ENCODE measurements at places on chromosomes 6 and 20.

DNA sequence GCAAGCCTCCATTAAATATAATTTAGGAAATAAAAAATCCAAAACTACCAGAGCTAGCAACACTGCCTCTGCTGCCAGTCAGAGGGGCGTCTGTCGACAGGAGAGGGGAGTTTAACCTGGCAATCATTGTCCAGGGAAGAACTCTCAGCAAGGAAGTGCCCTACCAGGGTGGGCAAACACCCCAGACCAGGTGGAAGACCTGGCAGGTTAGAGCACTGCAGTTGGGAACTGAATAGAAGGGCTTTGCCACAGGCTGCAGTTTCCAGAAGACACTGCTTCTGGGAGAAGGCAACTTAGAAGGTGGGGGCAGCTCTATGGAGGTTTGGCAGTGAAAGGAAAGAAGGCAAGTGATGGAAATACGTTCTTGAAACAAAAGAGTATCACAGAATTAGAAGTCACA lies 11.5 kb downstream of the NAPB start:
- DNase-seq: no peak

DNA sequence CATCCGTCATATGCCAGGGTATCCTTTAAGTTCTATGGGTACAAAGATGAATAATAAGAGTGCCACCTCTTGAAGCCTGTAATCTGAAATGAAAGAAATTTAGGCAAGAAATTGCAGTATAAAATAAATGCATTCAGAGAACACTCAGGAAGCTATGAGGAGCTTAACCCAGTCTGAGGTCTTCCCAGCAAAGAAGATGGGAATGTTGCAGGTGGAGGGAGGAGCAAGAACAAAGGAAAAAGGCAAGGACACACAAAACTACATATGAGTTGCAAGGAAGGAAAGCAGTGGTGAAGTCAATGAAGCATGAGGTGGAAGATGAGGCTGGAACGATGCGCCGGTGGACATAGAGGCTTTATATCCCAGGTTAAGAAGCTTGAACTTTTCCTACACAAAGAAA lies 67.0 kb upstream of the DST start:
- peak; percentile 56 for DNase-seq

- peak; percentile 28 for DNase-seq
Measured at GRCh38 chr20:51513545-51513944, 29.0 kb downstream of the NFATC2 start.

- DNase-seq: peak; percentile 25
Measured at GRCh38 chr6:137043710-137044365, 927 bp downstream of the IL20RA start.

- DNase-seq: no peak
Measured at GRCh38 chr20:5602346-5602745, 147.9 kb upstream of the SHLD1 start.

DNA sequence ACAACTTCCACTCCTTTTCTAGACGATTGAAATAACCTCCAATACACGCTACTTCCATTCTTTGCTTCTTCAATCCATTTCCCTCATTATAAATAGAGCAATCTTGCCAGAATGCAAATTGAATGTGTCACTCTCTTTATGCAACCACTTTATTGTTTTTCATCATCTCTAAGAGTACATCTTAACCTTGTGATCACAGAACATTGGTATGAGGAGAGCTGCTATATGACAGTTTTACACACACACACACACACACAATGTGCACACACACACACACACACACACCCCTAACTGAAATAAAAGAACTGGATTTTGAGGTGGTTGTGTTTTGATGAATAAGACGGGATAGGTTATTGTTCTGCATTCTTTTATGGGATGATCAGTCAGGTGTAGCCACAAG lies 187.0 kb downstream of the HDGFL1 start:
- no peak for DNase-seq

GRCh38 chr6:35258858-35259193 lies 709 bp upstream of the ZNF76 start:
- DNase-seq: no peak

DNA sequence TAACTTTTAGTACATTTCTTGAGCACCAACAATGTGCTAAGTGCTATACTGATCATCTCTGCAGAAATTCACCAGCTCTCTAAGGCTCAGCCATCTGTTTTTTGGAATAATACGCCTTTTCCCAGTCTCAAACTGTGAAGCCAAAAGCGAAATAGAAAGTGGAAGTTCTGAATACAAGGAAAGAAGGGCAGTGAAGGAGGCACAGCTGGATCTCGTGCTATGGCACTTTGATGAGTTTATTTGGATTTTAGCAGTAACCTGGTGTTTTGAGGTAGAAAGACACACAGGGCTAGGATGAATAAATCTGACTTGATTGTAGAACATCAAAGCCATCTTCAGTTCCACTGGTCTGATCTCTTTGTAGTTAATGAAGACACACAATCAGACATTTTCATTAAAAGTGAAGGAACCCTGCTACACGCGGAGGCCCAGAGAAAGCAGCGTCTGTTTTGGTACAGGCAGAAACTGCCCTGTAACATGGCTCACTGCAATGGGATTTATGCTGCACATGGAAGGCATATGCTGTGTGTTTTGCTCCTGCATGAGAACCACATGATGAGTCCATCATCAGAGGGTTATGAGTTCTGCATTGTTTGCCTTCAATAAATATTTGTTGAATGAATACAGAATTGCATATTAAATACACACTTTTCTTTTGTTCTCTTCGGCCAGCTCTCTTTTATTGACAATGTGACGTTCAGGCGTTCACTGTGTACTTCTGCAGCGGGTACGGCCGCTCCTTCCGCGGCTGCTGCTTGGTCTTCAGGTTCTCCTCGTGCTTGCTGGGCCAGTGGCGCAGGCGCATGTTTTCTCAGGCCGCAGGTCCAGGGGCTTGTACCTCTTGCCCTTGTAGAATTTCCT lies 100.9 kb downstream of the PREP start:
- DNase-seq: no peak

GRCh38 chr6:158249340-158249836 lies 62.9 kb upstream of the TULP4 start:
- no peak for DNase-seq

DNA sequence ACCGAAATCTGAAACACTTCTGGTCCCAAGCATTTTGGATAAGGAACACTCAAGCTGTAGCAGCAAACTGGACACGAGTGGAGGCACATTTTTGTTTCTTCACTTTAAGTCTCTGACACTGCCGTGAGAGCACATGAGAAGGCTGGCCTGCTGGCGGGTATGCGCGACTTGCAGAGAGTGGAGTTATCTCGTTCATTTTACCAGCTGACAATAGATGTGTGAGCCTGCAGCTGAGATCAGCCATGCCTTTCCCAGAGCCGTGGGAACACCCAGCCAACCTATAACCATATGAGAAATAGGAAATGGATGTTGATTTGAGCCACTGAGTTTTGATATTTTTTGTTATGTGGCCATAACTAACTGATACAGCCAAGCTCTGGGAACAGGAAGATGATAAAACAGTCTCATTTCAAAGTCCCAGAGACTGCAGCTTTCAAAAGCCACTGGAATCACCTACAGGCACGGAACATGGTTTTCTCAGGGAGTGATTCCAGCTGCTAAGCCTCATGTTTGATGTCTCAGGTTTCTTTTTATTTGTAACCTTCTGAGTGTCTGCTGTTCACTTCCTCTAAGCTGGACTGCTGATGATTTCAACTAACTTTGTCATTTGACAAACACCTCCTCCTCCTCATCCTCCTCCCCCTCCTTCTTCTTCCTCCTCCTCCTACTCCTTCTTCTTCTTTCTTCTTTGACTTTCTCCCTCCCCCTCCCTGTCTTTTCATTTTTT lies 28.6 kb upstream of the LAMP5 start:
- DNase-seq: peak; percentile 39

DNA sequence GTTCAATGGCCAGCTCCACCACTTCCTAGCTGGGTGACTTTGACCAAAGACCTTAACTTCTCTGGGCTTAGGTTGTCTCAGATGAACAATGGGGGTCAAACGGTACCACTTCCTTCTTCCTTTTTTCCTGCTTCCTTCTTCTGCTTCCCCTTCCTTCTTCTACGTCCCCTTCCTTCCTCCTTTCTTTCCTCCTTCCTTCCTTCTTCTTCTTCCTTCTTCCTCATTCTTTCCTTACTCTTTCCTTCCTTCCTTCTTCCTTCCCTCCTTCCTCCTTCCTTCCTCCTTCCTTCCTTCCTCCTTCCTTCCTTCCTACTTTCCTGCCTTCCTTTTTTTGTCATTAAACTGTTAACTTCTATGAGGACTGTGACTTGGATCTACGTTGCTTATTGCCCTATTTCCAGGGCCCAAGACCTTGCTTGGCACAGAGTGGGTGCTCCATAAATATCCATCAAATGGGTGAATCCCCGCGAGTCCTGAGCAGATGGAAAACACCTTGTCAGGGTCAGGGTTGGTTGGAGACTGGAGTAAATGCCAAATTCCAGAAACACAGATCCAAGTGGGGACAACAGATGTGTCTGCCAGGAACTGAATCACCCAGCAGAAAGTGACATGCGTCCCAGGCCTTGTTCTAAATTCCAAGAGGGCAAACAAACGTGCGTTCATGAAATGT lies 243.3 kb downstream of the PREX1 start:
- DNase-seq: no peak

DNA sequence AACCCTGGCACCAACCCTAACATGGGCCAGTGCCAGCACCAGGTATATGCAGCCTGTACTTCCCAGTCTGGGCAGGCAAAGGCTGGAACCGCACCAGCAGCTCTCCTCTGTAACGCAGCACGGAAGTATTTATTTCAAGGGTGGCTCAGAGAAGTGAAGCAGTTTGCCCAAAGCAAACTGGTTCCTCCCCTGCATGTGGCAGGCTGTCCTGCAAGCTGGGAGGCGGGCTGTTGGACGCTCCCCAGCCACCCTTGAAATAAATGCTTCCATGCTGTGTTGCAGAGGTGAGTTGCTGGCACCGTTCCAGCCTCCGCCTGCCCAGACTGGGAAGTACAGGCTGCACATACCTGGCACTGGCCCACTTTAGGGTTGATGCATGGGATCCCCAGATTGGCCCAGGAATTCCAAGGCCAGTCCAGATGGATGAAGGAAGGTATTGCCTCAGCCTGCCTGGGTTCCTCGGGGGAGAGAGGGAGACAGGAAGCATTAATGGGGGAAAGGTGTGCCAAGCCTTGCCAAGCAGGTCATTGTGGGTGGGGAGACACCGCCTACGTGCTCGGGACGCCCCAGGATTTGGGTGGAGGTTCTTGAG lies 49.8 kb downstream of the PPARD start:
- DNase-seq: no peak

DNA sequence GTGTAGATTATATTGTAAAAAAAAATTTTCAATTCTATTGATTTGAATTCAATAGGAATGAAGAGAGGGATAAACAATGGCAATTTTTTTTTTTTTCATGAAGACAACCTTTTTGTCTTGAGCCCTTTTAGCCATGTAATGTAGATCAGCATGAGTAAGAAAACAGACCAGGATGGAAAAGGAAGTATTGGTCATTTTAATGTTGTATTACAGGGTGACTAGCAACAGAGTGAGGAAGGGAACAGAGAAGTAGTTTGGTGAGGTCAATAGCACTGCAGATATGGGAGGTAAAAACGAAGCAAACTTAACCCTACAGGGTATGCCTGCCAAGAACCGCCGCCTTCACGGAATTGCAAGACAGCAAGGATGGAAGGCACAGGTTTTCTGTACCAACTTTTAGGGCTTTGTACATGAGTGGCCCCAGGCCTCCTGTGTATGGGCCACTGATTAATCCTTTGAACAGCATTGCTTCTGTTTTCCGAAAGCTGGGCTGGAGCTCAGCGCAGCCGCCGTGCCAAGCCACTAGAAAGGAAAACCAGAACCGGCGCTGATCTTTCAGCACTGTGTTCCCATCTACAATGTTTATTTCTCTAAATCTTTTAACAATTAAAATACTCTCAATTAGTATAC lies 383.7 kb downstream of the CENPW start:
- no peak for DNase-seq

DNA sequence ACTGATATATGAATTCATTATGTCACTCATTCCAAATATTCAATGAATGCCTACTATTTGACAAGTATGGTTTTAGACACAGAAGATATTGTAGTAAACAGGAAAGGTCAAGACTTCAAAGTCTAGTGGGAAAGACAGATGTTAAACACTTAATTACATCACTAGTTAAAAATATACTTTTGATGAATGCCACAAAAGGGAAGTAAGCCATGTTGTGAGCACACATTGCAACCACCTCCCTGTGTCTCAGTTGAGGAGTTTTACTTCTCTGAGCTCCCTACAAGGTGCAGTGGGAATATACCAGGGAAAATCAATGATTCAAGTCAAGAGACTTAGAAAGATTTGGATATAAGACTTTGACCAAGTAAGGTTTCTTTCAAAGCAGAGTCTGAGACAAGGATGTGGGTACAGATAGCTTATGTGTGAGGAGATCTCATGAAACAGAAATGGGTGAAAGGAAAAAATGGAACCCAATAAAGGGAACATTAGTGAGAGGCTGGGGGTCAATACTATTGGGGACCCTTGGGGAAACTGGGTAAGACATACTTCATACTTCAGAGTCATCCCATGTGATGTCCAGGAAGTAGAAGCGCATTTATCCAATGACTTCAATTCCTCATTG lies 503.7 kb downstream of the KIF16B start:
- no peak for DNase-seq

DNA sequence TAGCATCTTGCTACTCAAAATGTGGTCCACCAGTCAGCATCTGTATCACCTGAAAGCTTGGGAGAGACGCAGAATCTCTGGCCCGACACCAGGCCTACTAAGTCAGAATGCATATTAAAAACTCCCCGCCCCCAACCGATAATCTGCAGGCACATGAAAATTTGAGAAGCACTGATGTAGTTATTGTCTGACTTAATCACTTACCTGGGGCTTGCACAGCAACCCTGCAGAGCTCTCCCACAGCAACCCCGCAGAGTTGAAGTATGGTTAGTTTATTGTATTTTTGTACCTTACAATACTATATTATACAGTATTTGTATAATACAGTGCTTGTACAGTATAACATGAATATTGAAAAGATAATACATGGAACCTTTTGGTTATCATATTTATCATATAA lies 53.7 kb downstream of the KLHL31 start:
- DNase-seq: no peak

GRCh38 chr6:12962987-12963386 lies 246.4 kb downstream of the PHACTR1 start:
- no peak for DNase-seq

DNA sequence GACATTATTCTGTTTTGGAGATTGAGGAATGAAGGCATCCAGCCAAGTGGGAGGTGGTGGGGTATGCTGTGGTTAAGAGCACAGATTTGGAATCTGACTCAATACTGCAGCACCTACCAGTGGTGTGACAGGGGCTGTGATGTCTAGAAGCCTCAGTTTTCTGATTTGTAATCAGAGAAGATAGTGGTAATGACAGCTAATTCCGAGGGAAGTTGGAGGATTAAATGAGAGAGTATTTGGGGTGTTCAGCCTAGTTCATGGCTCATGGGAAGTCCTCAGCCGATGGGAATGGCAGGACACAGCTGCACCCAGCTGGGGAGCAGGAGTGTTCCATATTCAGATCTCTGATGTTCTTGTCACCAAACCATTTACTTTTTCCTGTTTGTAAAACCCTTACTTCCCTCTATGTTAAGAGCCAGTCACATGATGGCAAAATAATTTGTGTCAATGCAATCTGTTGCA lies 9.3 kb downstream of the SLC9A8 start:
- peak; percentile 42 for DNase-seq

- no peak for DNase-seq
Measured at GRCh38 chr6:157072128-157072527, 251.2 kb downstream of the TMEM242 start.

GRCh38 chr6:37602801-37603200 lies 94.9 kb downstream of the MDGA1 start:
- no peak for DNase-seq

All from mesendoderm (in vitro differentiated cells).